Cardiac muscle cell (in vitro differentiated cells and primary cell): ENCODE measurements at places on chromosomes 2 and 18. TPM values are rescaled to one million over a fixed set of nuclear protein-coding genes. Genes with fewer than 3 reads are reported as not detected.
A peak's percentile ranks its signal among the peaks of the same experiment; 100 is the strongest.

DNA sequence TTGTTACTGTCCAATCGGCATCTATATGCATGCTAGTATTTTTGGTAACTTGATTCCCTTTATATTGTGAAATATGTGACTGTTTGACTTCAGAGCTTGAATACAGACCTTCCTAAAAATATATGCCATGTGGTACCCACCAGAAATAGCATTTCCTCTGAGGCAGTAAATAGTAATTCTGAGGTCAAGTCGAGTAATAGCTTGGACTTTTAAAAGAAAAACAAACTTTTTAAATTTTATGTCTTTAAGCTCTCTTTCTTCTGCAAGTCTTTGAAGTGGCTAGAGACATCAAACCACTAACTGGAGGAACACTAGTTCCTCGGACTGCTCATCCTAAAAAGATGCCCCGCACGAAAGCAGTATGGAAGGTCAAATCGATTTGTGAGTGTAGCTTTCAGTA is 396.8 kb upstream of the SLC14A2 start:
- H3K27me3 ChIP-seq = no peaks in the 10 kb centered on the region
- H3K4me3 ChIP-seq = no peak overlapping the region
- no peak for DNase-seq
- H3K4me1 ChIP-seq = no peaks in the 10 kb centered on the region

- no peaks in the 10 kb centered on the region for H3K27me3 ChIP-seq
- no peak overlapping the region for H3K4me3 ChIP-seq
- no peak for DNase-seq
- no peak overlapping the region for H3K27ac ChIP-seq
- peaks cover 5% of the 10 kb centered on the region for H3K4me1 ChIP-seq
- no peaks in the 10 kb centered on the region for H3K36me3 ChIP-seq
These were observed 727 bp upstream of the TTLL4 start for GRCh38 chr2:218709908-218710307.

- peak overlapping the region; percentile 30 for H3K27ac ChIP-seq
- H3K4me1 ChIP-seq = peaks cover 5% of the 10 kb centered on the region
- DNase-seq = no peak
- H3K27me3 ChIP-seq = no peaks in the 10 kb centered on the region
These were observed 120.9 kb upstream of the NFATC1 start for GRCh38 chr18:79274823-79275222.

- H3K27ac ChIP-seq = no peak overlapping the region
- H3K4me1 ChIP-seq = no peaks in the 10 kb centered on the region
- no peak overlapping the region for H3K4me3 ChIP-seq
- H3K36me3 ChIP-seq = no peaks in the 10 kb centered on the region
- no peak for DNase-seq
These were observed 147.5 kb downstream of the PARD3B start for GRCh38 chr2:204692790-204693189.

DNA sequence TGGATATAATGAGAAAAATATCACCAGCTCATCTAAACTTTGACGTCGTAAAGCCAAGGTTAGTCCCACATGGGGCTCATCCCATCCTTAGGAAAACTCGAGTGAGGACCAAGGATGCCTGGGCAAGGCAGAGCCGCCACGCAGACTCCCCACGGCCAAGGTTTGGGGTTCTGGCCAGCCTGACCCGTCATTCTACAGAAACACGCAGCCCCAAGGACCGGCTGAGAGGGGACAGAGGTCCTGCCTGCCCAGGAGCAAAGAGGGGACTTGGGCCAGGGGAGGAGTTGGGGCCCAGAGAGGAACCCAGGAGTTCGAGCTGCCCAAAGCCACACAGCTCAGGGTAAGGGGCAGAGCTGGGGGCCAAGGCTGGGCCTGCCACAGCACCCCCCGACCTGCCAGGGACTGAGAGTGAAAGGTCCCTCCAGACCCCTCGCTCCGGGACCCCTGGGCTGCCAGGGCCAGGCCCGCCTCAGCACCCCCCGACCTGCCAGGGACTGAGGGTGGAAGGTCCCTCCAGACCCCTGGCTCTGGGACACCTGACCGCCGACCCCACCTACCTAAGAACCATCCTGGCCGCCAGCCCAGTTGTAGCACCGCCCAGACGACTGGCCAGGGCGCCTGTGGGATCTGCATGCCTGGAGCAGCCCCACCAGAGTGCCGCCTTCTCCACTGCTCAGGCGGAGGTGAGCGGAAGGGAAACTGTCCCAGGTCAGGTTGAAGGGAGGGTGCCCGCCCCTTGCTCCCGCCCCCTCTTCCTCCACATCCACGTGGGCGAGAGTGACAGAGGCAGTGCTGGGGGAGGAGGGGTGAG is at the start of gene PDCD1:
Gene PDCD1 (minus strand): TSS at position 689 of the 811 bp plus-strand sequence. CDS start 56 bp downstream, at position 633.
- DNase-seq = no peak
- no peak within 1 kb of the TSS for H3K4me3 ChIP-seq
- H3K27ac ChIP-seq = no peak within 1 kb of the TSS
- no peaks in the 10 kb centered on the region for H3K4me1 ChIP-seq
- no peaks in the 10 kb centered on the region for H3K36me3 ChIP-seq
- no peaks in the 10 kb centered on the region for H3K27me3 ChIP-seq

DNA sequence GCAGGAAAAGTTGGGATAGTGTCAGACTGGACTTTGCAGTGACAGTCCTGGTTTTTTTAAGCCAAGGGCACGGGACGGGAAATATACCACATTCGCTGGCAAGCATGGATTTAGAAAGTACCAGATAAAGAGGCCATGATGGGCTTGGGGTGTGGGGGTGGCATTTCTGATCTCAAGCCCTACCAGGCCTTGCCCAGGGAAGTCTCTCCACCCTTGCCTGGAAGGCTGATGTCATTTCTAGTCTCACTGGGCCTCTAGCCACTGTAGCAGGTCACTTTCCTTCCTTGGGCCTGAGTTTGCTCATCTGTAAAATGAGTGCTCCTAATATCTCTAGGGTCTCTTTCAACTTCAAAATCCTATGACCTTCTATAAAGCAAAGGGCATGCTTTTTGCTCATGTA is 1.8 kb downstream of the ZBTB7C start:
- H3K4me3 ChIP-seq = no peak overlapping the region
- H3K4me1 ChIP-seq = peaks cover 13% of the 10 kb centered on the region
- H3K27ac ChIP-seq = no peak overlapping the region
- no peaks in the 10 kb centered on the region for H3K36me3 ChIP-seq
- H3K27me3 ChIP-seq = peaks cover 33% of the 10 kb centered on the region
- no peak for DNase-seq

DNA sequence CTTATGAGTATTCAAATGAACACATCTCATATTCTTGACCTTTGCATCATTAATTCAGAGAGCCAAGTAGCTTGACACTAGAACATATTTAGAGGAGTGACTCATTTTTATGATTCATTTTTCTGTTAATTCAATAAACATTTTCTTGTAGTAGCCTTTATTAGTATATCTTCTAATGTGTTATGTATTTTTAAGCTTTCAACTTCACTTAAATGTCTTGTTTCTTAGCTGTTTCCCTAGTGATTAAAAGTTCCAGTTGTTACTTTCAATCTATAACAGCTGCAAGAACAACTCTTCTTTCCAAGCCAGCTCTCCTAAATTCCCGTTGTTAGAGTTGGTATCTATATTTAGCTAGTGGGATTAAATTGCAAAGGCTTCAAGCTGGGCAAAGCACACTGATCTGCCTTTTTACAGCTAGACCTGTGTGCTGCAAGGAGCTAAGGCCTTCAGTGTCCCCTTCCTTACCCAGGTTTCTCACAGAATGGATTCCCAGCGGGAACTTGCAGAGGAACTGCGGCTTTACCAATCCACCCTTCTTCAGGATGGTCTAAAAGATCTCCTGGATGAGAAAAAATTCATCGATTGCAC is at the start of gene KLHL41:
Gene KLHL41 (plus strand): TSS at position 405 of the 588 bp plus-strand sequence. CDS start 77 bp downstream, at position 482.
- peak; percentile 19 for DNase-seq
- no peaks in the 10 kb centered on the region for H3K36me3 ChIP-seq
- no peaks in the 10 kb centered on the region for H3K27me3 ChIP-seq

DNA sequence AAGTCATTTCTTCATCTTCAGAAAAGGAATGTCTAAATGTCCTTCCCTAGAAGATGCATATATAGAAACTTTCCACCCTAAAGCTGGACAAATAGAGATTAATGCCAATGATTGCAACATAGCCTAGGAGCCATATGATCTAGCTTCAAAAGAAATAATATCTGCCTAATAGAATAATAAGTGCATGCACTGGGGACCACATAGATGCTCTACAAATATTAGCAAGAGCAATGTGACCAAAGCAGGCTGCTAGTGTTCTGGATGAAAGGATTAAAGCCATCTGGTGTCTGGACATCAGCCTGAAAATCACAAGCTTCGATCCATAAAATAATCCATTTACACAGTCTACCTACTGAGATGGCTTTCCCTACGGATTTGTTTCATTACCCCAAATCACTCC is 280.1 kb upstream of the KLHL14 start:
- H3K27ac ChIP-seq = no peak overlapping the region
- H3K36me3 ChIP-seq = no peaks in the 10 kb centered on the region
- DNase-seq = no peak
- no peak overlapping the region for H3K4me3 ChIP-seq
- no peaks in the 10 kb centered on the region for H3K27me3 ChIP-seq

DNA sequence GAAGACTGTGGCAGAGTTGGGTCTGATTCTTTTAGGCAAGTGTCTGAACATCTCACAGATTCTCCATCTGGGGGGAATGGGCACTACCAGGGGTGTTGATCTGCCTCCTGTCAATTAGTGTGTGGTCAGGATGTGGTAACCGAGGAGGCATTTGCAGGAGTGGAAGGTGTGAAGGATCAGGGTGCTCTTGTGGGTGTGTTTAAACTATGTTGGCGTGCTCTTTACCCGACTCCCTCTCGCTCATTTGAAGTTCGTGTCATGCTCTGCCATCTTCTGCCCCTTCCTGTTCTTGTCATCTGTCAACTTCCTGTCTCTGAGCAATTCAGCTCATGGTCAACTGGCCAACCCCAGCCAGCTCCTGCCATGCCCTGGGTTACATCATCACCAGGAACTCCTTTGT is 107.9 kb downstream of the RTN4 start:
- no peaks in the 10 kb centered on the region for H3K4me1 ChIP-seq
- no peaks in the 10 kb centered on the region for H3K36me3 ChIP-seq
- H3K27ac ChIP-seq = no peak overlapping the region
- peaks cover 23% of the 10 kb centered on the region for H3K27me3 ChIP-seq

DNA sequence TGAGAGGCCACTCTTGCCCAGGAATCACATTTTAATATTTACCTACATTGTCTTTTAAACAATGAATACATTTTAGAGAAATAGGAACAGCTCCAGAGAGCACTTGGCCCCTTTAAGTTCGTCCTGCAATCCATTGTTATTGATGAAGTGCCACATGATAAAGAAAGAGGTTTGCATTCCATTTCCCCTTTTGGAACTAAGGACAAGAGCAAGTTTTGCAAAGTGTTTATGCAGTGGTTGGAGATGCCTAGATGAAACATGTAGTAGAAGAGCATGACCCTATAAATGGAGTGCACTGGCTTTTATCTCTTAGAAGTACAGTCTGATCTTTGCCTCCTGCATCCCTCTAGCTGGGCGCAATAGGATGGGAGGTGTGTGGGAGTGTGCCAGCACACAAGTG is 118.7 kb upstream of the CNTNAP5 start:
- peak; percentile 65 for DNase-seq
- no peaks in the 10 kb centered on the region for H3K27me3 ChIP-seq
- no peak overlapping the region for H3K4me3 ChIP-seq

DNA sequence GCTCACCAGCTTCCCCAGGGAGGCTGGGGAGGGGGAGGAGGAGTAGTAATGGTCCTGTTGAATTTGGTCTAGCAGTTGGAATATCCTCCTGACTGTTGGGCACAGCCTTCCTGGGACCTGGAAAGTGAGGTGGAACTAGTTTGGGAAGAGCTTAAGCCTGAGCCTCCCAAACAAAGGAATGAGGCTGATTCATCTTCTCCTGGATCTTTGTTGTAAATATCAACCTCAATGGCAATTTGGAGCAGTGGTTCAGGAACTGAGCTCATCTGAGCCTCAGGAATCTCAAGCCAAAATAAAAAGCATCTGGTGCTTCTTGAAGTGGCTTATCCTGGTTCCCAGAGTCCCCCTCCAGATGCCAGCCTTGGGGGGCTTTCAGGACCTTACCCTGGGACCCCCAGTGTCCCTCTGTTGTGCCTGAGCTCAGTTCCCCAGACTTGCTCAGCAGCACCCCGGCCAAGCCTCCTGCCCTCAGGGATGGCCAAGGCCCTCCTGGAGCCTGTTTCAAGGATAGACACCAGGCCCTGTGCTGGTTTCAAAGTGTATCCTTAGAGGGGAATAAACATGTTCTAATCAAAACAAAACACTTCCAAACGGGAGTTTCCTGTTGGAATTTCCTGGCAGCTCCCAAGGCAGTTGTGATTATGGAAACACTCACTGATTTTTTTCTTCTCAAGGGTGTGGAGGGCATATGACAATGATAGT is 112.6 kb downstream of the DDX1 start:
- no peak for DNase-seq
- H3K36me3 ChIP-seq = no peaks in the 10 kb centered on the region
- no peak overlapping the region for H3K27ac ChIP-seq

DNA sequence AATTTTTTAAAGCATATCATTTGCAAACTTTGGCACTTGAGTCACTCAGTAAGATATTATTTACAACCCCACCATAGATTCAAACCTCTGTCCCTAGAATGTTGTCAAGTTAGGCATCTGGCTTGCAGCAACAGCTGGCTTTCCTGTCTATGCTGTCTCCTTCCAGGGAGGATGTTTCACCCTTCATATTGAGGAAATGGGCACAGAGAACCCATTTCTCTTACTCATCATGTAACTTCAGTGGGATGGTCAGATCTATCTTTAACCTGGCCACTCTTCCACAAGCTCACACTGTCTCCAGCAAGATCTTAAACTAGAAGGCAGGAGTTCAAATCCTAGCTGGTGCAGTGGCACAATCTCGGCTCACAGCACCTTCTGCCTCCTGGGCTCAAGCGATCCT is 15.8 kb downstream of the LCT start:
- H3K27me3 ChIP-seq = no peaks in the 10 kb centered on the region
- H3K36me3 ChIP-seq = no peaks in the 10 kb centered on the region
- H3K4me3 ChIP-seq = no peak overlapping the region
- DNase-seq = no peak
- H3K4me1 ChIP-seq = no peaks in the 10 kb centered on the region

GRCh38 chr2:168685600-168686451 is 116.6 kb upstream of the NOSTRIN start:
- peaks cover 6% of the 10 kb centered on the region for H3K4me1 ChIP-seq
- no peak overlapping the region for H3K27ac ChIP-seq
- H3K4me3 ChIP-seq = no peak overlapping the region

Gene FAM228A
- 0.61 and 0.82 TPM in 2 replicates for polyA plus RNA-seq

Gene C2orf15
- polyA plus RNA-seq = 2.3 and 5.9 TPM in 2 replicates

Gene TTR
- 2.7 TPM in 1 of 2 replicates, not detected in the other for polyA plus RNA-seq
